ENCODE measurements at places on chromosomes 12 and 14.

DNA sequence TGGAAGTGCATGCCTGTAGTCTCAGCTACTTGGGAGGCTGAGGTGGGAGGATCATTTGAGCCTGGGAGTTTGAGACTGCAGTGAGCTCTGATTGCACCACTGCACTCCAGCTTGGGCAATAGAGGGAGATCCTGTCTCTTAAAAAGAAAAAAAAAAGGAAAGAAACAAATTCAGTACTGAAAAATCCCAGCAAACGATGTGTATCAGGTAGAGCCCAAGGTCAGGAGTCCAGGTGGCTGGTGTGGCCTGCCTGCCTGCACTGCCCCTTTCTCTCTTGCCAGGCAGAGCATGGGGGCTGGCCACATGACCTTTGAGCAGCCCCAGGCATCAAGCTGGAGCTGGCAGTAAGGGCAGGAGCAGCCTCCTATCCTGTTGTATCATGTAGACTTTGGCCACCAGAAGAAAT lies 31.8 kb downstream of the ELK3 start:
- DNase-seq: no peak

DNA sequence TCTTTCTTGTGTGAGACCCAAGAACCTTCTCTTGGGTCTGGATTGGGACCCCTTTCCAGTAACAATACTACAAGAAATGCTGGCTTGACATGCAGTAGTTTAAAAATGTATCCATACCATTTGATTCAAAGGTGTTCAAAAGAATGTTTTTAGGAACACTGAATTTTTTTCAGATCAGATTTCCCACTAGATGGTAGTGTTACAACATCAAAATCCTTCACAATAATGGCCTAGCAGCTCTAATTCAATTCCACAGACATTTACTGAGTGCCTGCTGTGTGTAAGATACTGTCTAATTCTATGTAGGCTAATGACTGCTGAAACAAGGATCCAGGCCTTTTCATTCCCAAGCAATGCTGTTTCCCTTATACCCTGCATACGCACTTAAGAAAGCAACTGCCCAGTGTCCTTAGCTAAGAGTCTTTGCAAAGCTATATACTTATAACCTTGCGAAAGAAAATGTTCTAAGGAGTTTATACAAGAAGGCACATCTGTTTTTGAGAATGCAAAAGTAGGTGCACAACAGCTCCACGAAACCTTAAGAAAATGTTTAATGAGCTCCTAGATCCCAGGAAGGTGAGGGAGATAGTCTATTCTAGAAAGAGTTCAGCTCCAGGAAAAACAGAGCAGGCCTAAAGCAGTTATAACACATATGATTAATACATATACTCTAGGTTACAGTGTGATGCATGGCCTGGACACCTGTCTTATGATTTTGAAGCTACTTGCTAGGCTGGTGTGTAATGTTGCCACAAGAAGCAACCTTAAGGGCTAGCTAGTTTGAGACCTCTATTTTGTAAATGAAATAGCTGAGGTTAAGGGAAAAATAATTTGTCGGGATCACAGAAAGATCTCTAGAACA lies 50.9 kb upstream of the PKP2 start:
- no peak for DNase-seq

DNA sequence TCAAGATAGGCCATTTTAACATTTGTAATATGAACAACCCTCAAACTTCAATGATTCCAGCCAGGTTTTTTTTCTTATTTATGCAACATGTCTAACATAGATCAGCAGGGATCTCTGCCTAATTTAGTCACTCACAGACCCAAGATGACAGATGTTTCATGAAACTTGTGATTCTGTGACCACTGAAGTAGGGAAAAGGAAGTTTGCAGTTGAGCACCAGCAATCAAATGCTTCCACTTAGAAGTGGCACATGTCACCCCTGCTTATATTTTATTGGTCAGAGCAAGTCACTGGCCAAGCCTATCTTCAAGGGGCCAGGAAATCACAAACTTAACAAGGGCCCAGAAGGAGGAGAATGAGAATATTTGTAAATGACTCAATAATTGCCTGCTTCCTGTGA lies 150.6 kb downstream of the BCAT1 start:
- no peak for DNase-seq

GRCh38 chr12:92987362-92987761 lies 58.3 kb upstream of the EEA1 start:
- peak; percentile 68 for DNase-seq

DNA sequence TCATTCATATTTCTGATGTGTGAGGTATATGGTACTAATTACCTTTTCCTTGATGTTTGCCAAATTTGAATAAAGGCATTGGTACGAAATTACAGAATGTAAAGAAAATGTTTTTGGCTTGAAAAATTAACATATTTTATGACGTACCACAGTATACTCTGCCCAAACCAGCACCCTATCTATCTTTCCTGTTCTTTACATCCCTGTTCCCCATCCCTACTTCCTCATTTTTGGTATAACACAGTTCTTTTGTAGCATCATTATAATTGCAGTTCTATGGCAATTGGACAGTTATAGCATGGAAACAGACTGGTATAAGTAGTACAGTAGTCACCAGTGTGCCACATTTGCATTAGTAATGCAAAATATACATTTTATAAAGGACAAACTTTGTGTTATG lies 7.0 kb upstream of the CCT2 start:
- DNase-seq: no peak

DNA sequence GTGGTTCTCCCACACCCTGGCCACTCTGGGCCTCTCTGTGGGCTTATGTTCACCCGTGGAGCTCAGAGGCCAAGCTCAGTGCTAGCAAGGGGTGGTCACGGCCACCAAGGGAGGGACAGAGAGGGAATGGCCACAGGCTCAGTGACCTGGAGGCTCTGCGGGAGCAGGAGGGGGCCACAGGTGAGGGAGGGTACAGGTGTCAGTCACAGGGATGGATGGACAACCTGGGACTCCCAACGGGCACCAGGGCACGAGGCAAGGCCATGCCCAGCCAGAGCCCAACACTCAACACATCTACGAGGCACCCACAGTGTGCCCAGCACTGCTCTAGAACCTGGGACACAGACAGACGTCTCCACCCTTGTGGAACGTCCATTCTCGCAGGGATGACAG lies 11.3 kb downstream of the NCOR2 start:
- no peak for DNase-seq

- no peak for DNase-seq
These were observed 105.6 kb downstream of the PTPRO start for GRCh38 chr12:15427913-15428312.

- DNase-seq: no peak
These were observed 10.0 kb downstream of the CACNB3 start for GRCh38 chr12:48828293-48828692.

- DNase-seq: no peak
These were observed 11.2 kb downstream of the PSMA6 start for GRCh38 chr14:35303149-35303935.

GRCh38 chr14:99512571-99513182 lies 31.5 kb downstream of the CCNK start:
- DNase-seq: no peak

DNA sequence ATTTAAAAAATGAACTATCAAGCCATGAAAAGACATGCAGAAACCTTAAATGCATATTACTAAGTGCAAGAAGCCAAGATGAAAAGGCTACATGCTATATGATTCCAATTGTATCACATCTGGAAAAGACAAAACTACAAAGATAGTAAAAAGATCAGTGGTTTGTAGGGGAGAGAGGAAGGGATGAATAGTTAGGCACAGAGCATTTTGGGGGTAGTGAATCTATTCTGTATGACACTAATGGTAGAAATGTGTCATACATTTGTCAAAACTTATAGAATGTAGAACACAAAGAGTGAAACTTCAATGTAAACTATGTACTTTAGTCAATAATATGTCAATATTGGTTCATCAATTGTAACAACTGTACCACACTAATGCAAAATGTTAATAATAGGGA lies 20.8 kb downstream of the TXNDC16 start:
- DNase-seq: no peak

- no peak for DNase-seq
These were observed 16.9 kb downstream of the PLEKHD1 start for GRCh38 chr14:69501423-69501838.

GRCh38 chr14:24262821-24263733 lies at the start of gene TGM1:
Gene TGM1 (minus strand): TSS chr14:24263177. CDS start chr14:24262352, 825 bp downstream.
- no peak for DNase-seq

DNA sequence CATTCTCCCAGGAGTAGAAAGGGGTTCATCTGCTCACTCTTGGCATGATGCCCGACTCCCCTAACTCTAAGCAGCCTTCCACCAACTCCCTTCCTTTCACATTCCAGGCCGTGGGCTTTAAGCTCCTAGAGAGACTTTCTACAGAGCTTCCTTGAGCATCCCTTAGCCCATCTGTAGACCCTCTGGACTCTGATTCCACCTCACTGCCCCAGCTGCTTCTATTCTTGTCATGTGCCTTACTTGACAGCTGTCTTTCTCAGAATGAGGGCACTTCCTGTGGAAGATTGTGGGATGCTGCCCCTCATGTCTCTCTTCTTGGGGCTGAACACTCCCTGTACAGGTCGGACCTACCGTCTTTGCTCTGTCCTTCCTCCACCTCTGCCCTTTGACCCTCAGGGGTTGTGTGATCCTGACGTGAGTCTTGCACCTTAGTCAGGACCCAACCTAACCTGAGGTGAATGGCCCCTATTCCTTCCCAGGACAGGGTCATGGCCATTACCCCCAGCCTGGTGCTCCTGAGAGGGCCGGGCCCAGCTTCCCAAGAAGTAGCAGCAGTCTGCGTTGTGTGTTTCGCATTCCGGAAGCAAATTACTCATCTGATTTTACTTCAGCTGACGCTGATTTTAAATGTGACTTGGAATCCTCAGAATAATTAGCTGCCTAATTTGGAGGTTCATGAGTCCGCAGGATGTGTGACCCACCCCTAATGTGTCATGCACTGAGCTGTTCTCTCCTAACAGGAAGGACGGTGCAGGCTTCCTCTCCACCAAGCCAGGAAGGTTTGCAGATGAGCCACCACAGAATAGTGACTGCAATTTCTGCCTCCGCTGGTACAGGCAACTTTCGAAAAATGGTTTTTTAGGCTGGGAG lies 2.7 kb upstream of the GALNT6 start:
- peak; percentile 66 for DNase-seq

- DNase-seq: no peak
These were observed 25.7 kb downstream of the AQP6 start for GRCh38 chr12:49998453-49998852.

GRCh38 chr14:31592631-31593030 lies 31.4 kb downstream of the NUBPL start:
- DNase-seq: no peak

DNA sequence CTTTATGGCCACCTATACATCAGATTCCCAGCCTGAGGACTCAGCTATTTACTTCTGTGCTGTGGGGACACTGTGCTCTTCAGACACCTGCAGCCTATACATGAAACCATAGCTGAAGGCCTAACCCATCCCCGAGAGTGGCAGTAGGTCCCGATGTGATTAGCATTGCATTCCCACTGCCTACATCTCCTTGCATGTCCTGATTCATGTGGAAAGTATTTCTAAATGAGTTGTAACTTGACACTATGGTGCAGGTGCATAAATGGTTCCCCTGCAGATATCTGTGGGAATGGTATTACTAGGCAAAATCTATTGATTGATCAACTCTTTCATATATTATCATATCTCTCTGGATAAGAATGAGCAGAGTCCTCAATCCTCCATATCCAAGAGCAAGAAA lies 433.5 kb downstream of the DAD1 start:
- DNase-seq: no peak

DNA sequence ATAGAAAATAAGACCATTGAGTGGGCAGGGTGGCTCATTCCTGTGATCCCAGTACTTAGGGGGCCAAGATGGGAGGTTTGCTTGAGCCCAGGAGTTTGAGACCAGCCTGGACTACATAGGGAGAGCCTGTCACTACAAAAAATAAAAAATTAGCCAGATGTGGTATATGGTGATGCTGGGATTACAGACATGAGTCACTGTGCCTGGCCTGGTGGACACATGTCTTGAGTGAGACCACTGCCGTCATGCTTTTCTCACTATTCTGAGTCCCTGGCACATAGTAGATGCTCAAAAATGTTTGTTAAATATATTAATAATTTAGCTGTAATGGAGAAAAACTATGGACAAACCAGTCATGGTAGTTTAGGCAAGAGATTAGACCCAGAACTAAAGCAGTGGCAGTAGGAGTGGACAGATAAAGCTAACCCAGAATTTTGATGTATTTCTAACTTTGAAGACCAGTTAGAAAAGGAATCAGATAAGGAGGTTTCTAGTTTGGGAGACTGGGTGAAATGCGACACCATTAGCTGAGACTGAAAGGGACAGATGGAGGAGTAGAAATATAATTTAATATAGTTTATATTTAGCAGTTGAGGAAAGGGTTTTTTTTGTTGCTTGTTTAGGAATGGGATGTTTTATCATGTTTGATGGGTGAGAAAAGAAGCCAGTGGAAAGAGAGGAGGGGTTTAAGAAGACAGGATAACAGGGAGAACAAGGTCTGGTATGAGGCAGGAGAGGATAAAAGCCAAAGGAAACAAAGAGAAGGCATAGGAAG lies 7.4 kb upstream of the PTGES3 start:
- no peak for DNase-seq

DNA sequence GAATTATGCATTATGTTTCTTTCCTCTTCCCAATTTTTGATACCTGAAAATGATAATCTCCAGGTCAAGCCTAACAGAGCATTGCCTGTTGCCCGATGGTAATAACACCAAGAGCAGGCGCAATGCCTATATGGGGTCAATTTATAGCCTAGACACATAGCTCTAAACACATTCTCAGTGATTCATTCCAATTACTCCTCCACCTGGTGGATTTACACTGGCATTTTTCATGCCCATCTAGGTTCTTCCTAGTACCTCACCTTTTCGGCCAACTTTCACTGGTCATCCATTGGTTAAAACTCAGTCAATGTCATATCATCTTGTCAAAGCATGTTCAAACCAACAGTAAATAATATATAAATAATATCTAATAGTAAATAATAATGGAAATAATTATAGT lies 53.1 kb downstream of the EIF2S3B start:
- no peak for DNase-seq

- no peak for DNase-seq
These were observed 841.7 kb downstream of the NRXN3 start for GRCh38 chr14:79011920-79012204.

DNA sequence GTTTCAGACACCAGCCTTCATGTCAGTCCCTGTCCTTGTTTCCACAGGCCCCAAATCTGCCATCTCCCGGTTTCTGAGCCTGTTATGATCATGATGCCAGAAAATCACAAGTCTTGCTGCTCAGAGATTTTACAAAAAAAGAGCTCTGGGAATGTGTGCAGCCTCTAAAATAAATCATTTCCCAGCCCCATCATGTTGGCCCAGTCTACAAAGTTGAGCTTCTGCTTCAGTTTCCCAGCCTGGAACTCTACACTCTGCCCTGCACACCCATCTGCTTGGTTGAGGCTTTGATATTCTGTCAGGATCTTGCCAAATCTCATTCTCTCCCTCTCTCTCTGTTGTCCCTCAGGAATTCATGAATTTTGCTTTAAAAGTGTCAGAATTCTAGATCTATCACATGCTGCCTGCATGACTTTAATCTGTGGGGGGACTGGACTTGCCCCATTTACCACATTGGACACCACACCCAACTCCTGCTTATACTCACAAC lies 45.5 kb downstream of the NELL2 start:
- DNase-seq: no peak

- no peak for DNase-seq
These were observed 68.8 kb upstream of the MDGA2 start for GRCh38 chr14:47744155-47744554.

GRCh38 chr12:1795221-1795784 lies 25.1 kb upstream of the LRTM2 start:
- no peak for DNase-seq

- no peak for DNase-seq
These were observed 62.9 kb upstream of the VSX2 start for GRCh38 chr14:74176400-74176793.

- DNase-seq: no peak
These were observed at the start of gene SMIM41 for GRCh38 chr12:52079576-52080402. Gene SMIM41 (plus strand): TSS chr12:52079704. CDS start chr12:52079780, 76 bp downstream.

Data from CD4-positive, alpha-beta T cell treated with Interleukin-17A for 1 hour (primary cell).